Activated CD4-positive, alpha-beta T cell treated with anti-CD3 and anti-CD28 coated beads for 36 hours (primary cell): ENCODE measurements at places on chromosomes 12 and 14.

- DNase-seq: no peak
These were observed 17.1 kb upstream of the YBX3 start for GRCh38 chr12:10740182-10740581.

- no peak for DNase-seq
These were observed 534.7 kb downstream of the RPS29 start for GRCh38 chr14:49051328-49052060.

GRCh38 chr12:49230176-49230804 is 34.6 kb upstream of the TUBA1C start:
- no peak for DNase-seq

DNA sequence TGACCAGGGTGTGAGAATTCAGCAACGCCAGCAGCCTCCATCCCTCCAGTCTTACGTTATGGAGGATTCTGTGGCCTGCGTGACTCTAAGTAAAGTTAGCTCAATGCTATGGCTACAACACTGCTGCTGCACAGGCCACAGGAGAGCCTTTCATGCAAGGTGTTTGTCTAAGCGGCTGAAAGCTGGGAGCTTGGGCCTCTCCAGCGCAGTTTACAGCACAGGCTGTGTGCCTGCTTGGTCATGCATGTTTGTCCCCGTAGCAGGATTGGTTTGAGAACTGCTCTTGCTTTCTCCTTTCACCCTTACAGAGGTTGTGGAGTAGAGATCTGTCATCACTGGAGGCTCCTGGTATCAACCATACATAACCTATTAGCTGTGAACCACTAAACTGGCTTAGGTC is 113.1 kb upstream of the TMCC3 start:
- no peak for DNase-seq

DNA sequence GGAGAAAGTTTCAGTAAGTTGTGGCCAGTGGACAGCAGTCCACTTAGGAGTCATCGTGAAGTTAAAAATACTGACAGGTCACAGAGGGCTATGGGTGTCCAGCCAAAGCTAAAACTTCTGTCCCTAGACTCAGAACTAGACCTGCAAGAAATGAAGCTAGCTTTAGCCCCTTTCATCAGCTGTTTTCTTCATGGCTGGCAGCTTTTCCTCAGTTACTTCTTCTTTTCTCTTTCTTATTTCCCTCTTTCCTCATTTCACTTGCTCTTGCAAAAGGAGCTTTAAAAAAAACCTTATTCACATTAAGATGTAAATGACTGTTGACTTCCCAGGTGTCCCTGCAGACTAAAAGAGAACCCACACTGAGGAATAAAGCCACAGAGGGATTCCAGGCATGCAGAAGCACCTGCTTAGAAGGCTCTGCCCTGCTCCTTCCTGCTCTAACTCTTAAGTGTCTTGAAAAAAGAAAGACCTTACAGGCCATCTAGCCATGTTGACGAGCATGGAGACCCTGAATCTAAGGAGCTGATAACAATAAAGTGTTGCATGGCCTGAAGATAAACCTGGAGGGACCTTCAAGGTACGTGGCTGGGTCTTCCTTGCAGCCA is 69.7 kb upstream of the CCND2 start:
- DNase-seq: no peak

DNA sequence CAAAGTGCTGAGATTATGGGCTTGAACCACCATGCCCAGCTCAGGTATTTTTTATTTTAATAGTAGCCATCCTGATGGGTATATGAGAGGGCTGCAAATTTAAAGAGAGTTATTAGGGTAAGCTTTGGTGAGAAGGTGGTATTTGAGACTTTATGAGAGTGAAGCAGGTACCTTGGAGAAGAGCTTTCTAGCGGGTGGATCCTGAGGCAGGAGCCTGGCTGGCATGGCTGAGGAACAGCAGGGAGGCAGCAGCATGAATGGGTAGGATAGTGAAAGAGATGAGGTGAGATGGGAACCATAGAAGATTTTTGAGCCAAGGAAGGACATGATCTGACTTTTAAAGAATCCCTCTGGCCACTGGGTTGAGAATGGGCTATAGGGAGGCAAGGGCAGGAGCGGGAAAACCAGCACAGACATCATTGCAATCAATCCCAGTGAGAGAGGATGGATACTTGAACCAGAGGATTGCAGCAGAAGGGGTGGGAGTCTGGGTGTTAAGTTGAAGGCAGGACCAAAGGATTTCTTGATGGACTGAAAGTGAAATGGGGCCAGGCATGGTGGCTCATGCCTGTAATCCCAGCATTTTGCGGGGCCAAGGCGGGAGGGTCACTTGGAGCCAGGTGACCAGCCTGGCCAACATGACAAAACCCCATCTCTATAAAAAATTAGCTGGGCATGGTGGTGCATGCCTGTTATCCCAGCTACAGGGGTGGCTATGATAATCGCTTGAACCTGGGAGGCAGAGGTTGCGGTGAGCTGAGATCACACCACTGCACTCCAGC is 5.7 kb downstream of the SVOP start:
- DNase-seq: no peak

- no peak for DNase-seq
These were observed 79.1 kb upstream of the EEA1 start for GRCh38 chr12:93008044-93008778.

DNA sequence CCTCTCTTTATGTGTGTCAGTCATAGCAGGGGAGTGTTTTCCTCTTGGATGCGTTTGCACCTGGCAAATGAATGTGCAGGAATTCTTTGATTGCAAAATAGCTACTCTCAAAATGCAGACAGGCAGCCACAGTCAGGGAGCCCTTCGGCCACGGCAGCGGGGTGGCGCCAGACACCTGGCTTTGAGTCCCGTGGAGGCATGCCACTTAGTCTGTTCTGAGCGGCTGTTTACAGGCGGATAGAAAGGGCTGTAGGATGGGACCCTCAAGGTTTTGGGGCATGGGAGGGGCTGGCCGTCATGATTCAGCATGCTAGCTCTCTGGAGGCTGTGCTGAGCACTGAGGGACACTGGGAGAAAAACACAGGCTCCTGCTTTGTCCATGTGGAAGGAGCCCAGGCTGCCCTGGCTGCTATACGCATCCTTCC is 117.1 kb downstream of the SLC25A47 start:
- DNase-seq: peak; percentile 68

- DNase-seq: no peak
These were observed 40.5 kb downstream of the PCNX1 start for GRCh38 chr14:70947739-70948138.

- DNase-seq: no peak
These were observed 203.6 kb downstream of the NOVA1 start for GRCh38 chr14:26394150-26394810.

DNA sequence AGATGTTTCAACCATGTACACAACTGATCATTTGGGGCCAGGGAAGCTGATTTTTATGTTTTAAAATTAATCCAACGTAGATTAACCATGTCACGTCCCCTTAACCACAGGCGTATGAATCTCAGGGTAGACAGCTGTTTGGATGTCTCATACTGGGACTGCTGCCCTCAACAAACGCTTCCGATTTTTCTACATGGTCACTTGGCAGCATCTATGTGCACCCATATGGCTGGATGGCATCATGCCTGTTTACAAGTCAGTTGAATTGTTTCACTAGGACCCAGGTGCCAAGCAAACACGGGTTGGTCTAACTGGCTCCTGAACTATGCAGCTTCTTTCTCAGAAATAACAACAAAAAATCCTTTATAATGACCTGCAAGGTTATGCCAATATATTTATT is 393.8 kb downstream of the NPAS3 start:
- DNase-seq: no peak

DNA sequence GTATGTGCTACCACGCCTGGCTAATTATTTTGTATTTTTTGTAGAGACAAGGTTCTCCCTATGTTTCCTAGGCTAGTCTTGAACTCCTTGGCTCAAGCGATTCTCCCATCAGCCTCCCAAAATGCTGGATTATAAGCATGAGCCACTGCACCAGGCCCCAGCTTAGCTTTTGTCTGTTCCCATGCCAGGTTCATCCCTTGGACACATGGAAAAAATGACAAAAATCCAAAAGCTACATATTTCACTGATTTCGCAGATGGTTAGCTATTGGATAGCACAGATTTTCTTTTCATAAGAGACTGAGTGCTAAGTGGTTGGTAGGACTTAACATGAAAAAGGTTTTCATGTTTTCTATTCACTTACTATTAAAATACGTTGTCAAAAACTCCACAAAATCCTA is 286.6 kb upstream of the KITLG start:
- DNase-seq: no peak

DNA sequence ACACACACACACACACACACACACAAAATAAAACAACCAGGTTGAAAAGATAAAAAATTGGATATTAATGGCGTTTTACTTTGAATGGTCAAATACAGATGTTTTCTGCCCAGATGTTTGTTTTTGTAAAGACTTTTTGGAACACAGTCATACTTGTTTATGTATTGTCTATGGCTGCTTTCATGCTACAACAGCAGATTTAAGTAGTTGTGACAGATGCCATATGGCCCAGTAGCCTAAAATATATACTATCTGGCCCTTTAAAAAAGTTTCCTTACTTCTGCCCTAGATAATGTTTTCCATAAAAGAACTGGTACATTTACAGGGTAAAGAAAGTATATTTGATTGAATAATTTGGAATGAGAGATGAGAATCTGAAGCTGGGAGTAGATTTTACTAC is 1362.8 kb upstream of the SEL1L start:
- no peak for DNase-seq

DNA sequence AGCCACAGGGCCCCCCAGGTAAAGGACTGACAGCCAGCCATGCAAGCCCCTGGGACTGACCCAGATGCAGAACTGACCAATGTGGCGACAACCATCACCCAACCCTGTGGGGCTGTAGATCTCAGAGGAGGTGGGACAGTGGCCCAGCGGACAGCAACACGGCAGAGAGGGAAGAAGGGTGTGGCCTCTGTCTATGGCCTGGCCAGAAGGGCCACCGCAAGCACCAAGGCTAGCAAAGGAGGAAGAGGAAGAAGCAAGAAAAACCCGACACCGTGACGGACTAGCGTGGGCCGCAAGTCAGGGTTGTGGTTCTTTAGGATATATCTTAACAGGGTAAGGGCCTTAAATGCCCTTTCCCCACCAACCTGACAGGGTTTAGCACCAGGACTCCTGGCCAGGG is 71.2 kb downstream of the ITPK1 start:
- DNase-seq: no peak

DNA sequence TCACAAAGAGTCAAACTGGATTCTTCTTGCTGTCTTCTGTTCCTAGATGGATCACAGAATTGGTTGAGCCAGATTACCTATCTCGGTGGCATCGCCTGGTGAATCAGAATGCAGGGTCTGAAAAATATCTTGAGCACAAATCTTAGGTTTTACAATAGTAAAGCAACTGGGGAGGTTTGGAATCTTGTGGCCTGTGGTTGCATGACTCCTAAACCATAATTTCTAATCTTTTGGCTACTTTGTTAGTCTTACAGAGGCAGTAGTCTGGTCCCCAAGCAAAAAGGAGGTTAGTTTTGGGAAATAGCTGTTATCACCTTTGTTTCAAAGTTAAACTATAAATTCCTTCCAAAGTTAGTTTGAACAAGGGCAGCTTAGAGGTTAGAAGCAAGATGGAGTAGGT is 1488.5 kb upstream of the FLRT2 start:
- DNase-seq: no peak

- DNase-seq: no peak
These were observed 274.9 kb downstream of the PAWR start for GRCh38 chr12:79415746-79416435.

DNA sequence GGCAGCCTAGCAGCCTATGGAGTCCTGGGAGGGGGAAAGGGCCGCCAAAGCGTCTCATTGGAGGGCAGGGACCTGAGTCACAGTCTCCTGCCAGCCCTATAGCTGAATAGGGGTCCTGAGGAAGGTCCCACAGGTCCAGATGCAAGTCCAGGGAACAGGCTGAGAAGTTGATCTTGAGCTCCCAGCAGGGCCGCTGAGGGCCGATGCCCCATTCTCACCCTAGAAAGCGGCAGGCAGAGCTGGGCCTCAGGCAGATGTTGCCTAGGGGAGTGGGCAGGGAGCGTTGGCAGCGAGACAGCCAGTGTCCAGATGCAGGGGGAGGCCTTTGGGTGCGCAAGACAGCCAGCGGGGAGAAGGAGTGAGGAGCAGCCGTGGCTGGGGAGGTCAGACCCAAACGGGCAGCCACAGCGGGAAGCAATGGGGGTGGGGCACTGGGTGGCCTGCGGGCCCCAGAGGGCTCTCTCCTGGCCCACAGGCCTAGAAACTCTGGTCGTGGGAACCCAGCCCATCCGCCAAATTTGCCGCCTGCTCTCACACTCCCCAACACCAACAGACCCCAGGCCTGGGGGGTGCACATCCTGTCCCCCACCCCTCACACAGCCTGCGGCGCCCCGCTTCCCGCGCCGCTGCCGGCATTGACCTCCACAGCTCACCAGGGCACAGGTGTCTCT is 1.1 kb downstream of the HDAC7 start:
- DNase-seq: peak; percentile 75

DNA sequence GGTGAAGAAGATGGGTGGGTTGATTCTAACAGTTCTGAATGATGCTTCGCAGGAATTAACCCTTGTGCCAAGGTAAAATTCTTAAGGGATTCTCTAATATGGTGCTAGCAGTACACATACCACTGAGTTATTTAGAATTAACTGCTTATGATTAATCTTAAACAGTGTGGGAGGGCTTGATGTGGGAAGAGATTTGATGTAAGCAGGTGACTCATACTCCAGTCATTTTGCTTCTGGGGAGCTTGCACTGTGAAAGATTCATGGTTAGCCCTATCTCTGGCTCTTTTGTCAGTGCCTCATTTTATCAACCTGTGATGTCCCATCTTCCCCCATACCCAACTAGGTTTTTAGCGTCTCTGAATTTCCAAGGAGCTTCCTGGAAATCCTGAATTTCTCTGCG is 83.8 kb downstream of the NRXN3 start:
- peak; percentile 28 for DNase-seq

- peak; percentile 74 for DNase-seq
These were observed 11.8 kb upstream of the SYNE2 start for GRCh38 chr14:63840981-63841380.

DNA sequence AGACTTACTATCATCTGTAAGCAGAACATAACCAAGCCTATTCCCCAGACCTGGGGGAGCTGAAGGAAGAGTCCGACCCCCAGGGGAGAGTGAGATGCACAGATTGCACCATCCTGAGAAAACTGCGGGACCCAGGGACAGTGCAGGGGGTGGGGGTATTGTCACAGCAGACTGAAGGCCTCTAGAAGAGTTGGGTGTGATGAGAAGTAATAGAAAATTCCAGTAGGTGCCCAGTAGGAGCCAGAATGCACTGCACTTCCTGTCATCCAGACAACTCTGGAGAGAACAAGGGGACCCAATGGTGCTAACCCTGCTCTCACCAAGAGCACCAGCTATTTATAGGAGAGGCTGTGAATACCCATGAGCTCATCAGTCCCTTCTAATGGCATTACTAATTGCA is 190.1 kb downstream of the BCL11B start:
- no peak for DNase-seq

GRCh38 chr14:105491366-105491973 is 424 bp downstream of the TEDC1 start:
- peak; percentile 97 for DNase-seq
